ENCODE measurements at places on chromosomes 6 and 20.

DNA sequence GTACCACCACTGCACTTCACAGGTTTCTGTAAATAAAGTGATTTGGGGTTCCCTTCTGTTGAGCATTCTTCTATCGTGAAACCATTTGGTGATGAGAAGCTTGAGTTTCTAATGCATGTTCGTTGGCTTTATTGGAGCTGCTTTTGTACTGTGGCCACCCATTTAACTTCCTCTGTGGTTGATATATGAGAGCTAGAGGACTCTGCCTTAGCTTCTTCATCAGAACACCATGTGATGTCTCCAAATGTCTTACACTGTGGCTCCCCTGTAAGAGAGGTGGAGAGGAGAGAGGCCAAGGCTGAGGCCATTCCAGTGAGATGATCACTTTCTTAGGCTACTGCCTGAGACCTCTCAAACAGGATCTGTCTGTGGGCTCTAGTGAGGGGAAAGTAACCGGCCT is 114.5 kb downstream of the SLC16A10 start:
- DNase-seq = no peak

GRCh38 chr6:108559884-108560462 is 744 bp upstream of the FOXO3 start:
- no peak for DNase-seq

DNA sequence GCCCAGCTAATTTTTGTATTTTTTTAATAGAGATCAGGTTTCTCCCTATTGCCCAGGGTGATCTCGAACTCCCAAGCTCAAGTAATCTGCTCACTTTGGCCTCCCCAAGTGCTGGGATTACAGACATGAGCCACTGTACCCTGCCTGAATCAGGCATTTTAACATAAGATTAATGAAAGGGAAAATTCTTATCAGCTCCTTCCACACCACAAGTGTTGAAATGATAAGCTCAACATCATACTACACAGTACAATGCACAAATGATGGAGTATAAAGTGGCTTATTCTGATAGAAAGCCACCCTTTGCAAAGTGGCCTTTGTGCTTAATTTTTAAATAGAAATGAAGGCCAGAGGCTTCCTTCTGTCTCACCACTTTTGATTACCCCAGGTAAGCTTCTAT is 71.3 kb upstream of the MCHR2 start:
- no peak for DNase-seq

GRCh38 chr6:138592749-138593123 is 93.4 kb upstream of the NHSL1 start:
- DNase-seq = peak; percentile 66

GRCh38 chr6:35234901-35235300 is 21.1 kb downstream of the SCUBE3 start:
- DNase-seq = no peak

- no peak for DNase-seq
These were observed 23.8 kb downstream of the ANKS1A start for GRCh38 chr6:34912715-34913464.

GRCh38 chr20:22063753-22064152 is 358.3 kb downstream of the PAX1 start:
- no peak for DNase-seq

DNA sequence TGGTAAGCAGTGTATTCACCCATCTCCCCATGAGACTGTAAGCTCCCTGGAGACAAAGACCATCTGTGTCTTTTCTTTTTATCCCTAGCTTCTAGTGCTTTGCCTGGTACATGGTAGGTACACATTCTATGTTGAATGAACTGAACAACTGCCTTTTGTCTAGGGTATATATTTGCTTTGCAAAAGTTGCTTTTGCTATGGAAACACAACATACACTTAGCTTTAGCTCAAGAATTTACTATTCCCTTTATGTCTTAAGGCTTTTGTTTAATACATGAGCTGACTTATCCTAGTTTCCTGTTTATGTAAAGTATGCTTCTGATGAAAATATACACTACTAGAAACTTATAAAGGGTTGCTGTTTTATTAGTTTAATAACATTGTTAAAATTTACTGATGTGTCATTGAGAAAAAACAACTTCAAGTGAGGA is 198.2 kb downstream of the PRL start:
- no peak for DNase-seq

- DNase-seq = peak; percentile 36
These were observed 548.2 kb downstream of the PRKN start for GRCh38 chr6:162179196-162179951.

DNA sequence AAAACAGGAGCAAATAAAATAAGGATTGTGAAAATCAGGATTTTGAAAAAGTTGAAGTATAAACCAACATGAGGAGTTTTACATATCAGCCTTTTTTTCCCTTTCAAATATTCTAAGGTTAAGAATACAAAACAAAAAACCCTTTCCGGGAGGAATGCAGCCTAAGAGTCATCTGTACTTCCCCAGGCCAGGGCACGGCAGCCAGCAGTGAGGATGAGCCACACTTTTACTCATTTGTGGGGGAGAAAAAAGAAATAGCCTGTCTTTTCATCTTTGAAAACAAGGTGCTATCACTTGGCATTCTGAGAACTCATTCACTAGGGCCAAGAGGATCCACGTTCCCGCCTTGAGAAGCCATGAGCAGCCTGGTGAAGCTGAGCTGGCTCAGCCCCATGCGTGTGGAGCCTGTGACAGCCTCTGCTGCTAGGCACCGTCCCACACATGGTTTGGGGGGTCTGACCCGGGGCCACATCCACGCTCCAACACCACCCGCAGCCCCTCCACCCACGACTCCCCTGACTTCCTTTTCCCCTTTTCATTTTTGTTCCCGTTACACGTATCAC is 11.2 kb downstream of the SLC22A1 start:
- DNase-seq = no peak

GRCh38 chr6:130906736-130907381 is 79.7 kb downstream of the SMLR1 start:
- DNase-seq = no peak

GRCh38 chr6:42556462-42556861 is 7.4 kb upstream of the UBR2 start:
- DNase-seq = no peak

DNA sequence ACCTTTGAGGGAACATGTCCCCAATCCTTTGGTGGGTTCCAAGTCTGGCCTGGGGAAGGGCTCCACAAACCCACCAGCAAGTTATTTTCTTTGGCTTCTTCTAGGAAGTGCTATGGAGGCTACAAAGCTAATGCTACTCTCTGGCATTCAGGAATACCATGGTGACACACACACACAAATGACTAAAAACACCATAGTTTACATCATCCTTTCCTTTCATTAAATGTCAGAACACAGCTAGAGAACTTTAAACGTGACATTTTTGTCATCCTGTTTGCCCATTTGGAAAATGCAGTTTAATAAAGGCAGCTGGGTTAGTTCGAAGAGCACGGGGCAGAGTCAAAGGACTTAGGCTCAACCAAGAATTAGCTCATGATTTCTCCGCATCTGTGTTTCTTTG is 40.2 kb upstream of the PROKR2 start:
- no peak for DNase-seq

DNA sequence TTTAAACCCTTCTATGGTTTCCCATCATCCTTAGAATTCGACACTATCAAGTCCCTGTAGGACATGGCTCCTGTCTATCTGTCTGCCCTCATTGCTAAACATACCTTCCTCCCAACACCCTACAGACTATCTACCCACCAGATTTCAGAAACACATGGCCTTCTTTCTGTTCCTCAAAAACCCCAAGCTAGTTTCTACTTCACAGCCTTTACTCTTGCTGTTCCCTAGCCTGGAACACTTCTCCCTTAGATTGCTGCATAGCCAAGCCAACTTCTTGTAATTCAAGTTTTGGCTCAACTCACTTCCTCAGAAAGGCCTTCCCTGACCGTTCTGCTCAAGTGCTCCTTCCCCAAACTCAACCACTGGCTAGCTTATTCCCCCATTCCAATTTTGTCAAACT is 156.2 kb downstream of the BTBD9 start:
- DNase-seq = peak; percentile 64

DNA sequence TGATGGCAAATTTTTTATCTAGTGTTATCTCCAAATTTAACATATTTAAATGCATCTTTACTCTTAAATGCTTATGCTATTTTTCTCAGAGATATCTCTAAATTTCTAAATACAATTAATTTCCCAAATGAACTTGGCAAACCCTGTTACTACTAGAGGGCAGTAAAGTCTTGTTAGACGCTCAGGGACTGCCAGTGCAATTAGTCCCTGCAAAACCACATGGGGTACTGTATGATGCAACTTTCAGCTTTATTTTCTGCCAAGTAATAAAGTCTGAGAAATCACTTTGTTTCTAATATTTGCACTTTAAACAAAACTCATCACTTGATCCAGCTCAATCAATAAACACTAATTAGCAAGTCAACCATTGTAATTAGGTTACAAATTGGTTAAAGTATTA is 76.0 kb upstream of the ADGRB3 start:
- no peak for DNase-seq

DNA sequence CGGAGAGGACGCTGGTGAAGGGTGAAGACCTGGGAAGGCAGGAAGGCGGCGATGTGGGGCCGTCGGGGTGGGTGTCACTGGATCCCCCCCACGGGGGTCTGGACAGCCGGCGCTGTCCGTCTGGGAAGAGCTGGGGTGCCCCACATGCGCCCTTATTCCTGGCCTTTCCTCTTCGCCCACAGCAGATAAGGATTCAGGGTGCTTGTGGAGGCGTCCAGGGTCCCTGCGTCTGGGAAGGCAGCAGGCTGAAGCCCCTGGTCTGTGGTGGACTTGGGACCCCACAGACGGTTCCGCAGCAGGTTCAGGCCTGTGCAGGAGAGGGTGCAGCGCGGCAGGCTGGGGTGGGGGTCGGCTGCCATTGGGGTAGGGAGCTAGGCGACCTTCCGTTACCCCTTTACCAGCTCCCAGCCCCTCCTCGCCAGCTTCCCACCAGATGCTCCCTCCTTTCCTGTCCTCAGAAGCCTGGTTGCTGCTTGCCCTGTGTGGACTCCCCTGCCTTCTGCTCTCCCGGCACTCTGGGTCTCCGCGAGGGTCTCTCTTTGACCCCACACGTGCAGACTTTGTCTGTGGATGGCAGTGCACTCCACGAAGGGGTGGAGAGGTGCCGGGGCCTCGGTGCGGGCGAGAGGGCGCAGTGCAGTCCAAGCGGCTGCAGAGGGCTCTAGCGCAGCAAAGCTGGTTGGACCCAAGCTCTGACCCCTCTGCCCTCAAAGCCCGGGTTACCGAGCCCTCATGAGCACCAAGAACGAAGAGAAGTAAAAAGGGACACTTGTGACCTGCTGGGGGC is 2.1 kb upstream of the GATA5 start:
- no peak for DNase-seq

Measured in CD14-positive monocyte (primary cell).